ENCODE measurements at places on chromosomes 1 and 21.
A peak's percentile ranks its signal among the peaks of the same experiment; 100 is the strongest.

DNA sequence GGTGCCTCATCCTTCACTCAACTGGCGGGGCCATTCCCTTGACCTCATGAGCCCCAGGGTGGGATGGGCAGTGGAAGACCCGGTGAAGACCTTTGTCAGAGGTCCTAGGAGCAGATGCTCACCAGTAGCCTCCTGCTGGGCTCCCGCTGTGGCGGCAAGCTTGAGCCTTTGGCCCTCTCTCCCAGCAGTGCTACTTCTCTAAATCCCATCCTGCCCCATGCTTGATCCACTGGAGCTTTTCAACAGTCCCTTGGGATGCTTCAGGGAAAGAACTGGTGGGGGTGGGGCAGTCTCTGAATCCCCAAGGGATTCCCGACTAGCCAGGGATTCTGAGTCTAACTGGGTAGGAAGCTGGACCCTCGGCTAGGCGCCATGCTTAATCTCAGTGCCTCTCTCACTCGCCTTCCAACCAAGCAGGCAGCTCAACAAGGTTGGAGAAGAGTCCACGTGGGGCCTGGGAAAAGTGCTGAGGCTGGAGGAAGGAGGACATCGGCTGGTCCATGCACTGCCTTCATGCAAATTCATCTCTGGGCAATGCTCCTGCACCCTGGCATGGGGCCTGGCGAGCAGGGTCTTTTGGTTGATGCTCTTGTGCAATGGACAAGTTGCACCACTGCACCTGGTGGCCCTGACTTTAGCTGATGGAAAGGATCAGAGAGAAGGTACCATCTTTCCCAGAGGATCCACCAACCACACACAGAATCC lies 190.3 kb downstream of the GRIK3 start:
- no peak for DNase-seq

DNA sequence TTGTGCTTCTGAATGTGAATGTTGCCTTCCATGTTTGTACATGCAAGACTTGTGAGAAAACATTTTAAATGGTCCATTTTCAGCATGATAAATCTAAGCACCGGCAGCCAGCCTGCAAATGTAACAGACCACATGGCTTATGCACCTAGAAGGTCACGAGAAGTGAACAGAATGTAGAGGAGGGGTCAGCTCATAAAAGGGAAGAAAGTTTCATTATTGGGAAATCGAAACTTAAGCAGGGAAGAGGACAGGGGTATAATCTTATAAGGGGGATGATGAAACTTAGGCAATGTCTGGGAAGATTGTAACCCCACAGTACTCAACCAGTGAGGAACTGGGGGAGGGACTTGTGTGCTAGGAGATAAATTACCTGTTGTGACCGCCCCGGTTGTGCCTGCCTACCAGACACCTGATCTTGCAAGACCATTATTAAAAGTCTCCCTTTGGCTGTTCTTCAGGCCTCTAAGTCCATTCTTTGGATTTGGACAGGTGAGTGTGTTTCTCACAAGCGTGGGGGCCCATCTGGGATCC lies 37.7 kb upstream of the VN1R5 start:
- DNase-seq: no peak

DNA sequence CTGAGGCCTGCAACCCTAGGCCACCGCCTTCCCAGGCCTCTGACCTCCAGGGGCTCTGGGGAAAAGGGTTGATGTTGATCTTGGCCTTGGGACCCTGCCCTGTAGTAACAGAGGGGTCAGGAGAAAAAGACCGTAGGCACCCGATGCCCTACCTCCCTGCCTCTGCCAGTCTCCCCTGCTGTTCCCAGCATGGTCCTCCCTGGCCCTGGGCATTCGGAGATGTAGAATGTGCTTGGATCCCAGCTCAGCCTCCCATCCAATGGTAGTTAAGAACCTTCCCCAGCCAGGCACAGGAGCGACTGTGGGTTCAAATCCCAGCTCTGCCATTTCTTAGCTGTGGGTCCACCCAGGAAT lies 72.0 kb upstream of the TARDBP start:
- no peak for DNase-seq

- no peak for DNase-seq
These were observed 18.4 kb downstream of the OLIG1 start for GRCh38 chr21:33088384-33088783.

DNA sequence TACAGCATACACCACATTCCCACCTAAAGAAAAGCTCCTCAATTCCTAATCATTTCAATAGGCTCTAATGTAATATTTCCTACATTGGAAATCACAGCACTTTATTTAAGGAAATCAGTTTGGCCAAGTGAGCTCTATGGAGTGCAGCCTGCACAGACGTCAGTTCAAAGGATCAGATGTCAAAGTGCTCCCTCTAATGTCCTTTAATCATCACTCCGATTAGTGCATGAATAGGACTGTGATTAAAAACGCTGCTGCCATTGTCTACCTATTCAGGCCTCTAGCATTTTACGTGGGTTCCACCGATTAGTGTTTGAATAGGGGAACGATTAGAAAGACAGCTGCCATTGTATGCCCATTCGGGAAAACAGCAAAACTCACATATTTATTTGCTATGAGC lies 50.2 kb downstream of the DPYD start:
- no peak for DNase-seq

DNA sequence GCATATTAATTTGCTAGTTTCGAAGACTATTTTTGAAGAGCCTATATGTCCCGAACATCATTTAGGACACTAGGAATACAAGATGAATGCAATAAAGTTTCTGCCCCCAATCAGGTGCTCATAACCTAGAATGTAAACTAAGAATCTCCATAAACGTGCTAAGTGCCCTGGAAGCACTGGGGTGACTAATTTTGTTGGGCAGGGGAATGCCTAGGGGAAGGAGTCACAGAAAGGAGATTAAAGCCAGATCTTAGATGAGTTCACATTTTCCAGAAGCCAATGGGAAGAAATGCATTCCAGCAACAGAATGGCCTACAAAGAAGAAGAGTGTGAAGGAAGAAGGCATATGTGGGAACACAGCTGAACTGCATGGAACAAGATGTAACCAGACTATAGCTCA lies 19.5 kb downstream of the SCYL3 start:
- DNase-seq: no peak

DNA sequence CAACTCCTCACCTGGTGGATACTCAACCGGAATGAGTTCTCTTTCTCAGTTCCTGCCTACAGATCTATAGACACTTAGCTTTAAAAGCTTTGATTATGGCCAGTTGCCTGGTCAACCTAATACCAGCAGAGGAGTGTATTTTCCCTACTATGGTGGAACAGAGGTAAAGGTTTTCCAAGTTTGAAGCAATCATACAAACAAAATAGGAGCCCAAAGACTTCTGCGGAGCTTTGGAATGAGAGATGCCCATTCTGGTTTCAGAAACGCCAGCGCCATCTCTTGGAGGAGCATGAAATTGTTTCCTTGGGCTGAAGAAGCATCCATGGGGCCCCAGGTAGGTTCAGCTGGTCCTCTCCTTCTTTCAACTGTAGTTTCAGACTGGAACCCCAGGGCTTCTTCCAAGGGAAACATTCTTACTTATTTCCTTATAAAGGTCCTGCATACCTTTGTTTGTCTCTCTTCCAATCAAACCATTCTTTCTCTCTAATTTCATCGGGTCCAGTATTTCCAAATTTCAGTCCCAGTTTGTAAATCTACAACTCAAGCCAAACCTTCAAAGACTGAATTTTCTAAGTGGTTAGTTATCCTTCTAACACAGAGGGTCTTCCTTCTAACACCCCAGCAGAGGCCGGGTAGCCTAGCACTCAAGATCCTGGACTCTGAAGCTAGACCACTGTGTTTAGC lies 95.9 kb downstream of the KCNJ15 start:
- DNase-seq: no peak

GRCh38 chr1:98104289-98104688 lies 183.5 kb upstream of the DPYD start:
- DNase-seq: no peak

GRCh38 chr21:42424914-42425541 lies 21.3 kb downstream of the UBASH3A start:
- DNase-seq: peak; percentile 80

- no peak for DNase-seq
These were observed 31.9 kb downstream of the MAP10 start for GRCh38 chr1:232837087-232837486.

DNA sequence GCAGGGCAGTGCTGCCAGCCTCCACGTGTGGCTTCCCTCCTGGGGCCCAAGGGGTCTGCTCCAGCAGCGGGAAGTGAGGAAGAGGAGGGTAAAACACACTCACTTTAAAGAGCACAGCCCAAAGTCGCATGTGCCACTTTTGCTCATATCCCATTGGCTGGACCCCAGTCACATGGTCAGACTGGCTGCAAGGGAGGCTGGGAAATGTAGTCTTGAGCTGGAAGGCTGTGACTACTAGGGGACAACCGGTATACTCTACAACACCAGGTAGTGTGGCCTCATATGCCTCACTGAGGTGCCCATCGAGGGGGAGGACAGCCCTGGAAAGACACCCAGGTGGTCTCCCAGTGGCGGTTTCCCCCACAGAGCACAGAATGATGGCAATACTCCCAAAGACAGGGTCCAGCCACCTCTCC lies 45.2 kb downstream of the CAMK2N1 start:
- DNase-seq: no peak

GRCh38 chr21:20276954-20277353 lies 721.3 kb upstream of the NCAM2 start:
- DNase-seq: no peak

- peak; percentile 69 for DNase-seq
These were observed 5.7 kb downstream of the GJB3 start for GRCh38 chr1:34786521-34787325.
